ENCODE measurements at places on chromosomes 11 and 22. TPM values are rescaled to one million over a fixed set of nuclear protein-coding genes. Genes with fewer than 3 reads are reported as not detected.

DNA sequence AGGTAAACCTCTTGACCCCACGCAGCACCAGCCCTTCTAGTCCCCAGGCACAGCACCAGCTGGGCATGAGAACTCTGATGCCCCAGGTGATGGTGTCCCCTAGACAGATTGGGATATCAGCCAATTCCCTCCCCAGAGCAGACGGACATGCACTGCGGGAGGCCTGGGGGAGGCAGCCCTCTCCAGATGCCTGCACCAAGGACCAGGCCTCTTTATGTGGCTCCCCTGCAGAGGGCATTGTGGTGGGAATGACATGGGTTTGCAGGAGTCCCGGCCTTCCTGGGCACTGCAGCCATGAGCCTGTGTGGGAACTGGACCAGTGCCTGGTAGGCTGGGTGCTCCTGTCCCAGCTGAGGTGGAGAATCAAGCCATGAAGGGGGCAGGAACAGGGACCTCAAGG, 25.9 kb downstream of the PPM1F start:
- H3K4me3 ChIP-seq: no peak overlapping the region
- H3K27me3 ChIP-seq: no peaks in the 10 kb centered on the region
- no peak for DNase-seq
- H3K36me3 ChIP-seq: peaks cover 13% of the 10 kb centered on the region

DNA sequence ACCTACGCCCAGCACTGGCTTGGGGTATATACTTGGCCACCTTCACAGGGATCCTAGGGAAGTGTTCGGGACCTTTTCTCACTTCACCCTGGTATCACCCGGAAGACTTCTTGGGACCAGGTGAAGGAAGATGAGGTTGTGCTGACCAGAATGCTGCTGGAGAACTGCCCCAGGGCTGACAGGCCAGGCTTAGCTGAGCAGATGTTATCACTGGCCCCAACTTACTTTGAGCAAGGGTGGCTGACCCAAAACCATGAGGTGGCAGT, 4.5 kb downstream of the FTH1 start:
- DNase-seq: no peak
- no peaks in the 10 kb centered on the region for H3K4me1 ChIP-seq
- peaks cover 17% of the 10 kb centered on the region for H3K36me3 ChIP-seq
- no peak overlapping the region for H3K4me3 ChIP-seq

- no peak overlapping the region for H3K4me3 ChIP-seq
- no peak overlapping the region for H3K27ac ChIP-seq
- H3K27me3 ChIP-seq: no peaks in the 10 kb centered on the region
- H3K36me3 ChIP-seq: peaks cover 28% of the 10 kb centered on the region
Observed at GRCh38 chr11:90218606-90219005, 4.2 kb downstream of the CHORDC1 start.

Gene FAT3
- total RNA-seq: 23.1 TPM

Gene SCGB2A2
- not detected for total RNA-seq

Gene ASCL2
- total RNA-seq: not detected
